ENCODE measurements at places on chromosomes 5 and 9.

DNA sequence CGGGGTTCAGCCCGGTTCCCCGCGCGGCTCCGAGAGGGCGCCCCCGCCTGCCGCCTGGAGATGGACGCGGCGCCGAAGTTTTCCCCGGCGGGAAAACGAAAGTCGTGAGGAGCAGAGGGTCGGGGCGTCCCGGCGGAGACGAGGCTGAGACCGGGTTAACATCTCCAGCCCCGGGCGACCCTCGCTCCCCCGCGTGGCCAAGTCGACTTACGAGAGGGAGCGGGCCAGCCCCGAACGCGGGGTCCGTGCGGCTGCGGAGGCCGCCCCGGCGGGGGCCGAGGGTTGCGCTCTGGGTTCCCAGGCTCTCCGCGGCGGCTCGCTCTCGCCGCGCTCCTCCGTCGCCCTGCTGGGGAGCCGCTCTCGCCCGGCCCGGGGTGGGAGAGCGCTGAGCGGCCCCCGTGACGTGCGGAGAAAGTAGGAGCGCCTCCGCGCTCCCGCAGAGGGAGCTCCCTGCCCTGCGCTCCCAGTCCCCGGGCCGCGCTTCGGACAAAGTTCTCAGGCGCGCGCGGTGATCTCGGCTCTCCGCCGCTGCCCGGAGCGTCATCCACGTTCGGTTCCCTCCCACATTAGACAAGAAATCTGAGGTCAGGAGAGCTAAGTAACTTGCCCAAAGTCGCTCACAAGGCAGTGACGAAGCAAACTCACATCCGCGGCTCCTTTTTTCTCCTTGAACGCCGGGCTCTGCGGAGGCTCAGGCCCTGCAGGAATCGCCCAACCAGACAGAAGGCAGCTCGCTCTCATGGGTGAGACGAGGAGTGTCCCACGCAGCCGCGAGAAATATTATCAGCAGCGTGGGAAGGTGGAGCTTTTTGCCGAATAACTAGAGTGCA is 1.2 kb upstream of the GCNT4 start:
- peak; percentile 33 for DNase-seq

DNA sequence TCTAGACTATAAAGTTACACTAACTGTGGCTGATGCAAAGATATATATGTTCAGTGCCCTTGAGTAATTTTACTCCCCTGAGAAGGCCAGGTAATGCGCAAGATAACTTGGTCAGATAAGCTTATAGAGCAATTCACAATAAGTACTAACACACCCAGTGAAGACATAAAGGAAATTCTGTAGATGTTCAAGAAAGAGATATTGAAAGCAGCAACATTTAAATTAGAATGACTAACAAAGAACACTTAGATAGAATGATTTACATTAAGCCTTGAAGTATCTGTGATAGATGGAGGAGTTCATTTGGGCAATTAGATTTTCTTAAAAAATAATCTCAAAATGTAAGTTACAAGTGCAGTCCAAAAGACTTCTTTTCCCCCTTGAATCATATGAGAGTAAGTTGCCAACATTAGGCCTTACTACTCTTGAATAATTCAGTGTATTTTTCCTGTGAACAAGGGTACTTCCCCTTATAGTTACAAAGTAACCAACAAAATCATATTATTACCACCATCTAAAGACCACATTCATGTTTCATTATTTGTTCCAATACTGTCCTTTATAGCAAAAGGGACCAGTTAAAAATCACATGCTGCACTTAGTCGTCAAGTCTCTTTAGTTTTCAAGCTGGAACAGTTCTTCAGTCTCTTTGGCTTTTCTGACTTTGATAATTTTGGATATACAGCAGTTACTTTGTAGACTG is 44.4 kb upstream of the ELOVL7 start:
- DNase-seq = no peak

DNA sequence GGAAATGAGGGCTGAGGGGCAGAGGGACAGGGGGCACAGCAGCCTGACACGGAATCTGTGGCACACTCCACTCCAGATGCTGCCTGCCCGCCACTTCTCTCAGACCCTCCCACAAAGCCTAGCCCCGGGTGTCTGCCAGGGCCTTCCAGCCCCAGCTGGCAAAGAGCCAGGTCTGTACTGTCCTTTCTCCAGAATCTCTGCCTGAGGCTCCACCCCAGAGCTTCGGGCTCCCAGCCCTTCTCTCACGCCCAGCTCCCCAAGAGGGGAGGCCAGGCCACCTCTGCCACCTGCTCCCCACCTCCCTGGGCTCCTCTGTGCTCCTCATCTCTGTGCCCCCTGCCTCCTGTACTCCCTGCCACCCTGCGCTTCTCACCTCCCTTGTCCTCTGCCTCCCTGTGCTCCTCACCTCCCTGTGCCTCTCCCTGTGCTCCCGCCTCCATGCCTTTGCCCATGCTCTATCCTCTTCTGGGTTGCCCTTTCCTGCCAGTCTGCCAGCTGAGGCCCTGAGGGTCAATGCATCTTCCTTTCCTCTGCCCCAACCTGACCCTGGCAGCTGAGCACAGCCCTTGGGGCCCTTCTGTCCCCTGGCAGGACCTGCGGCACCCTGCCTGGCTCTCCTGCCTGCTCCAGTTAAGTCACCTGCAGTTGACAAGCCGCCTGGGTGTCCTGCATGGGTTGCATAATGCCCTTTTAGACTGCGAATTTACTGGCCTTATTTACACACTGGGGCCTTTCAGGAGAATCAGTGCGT is 36.4 kb downstream of the RASGEF1C start:
- DNase-seq = no peak

GRCh38 chr9:118578467-118578866 is 790.8 kb downstream of the BRINP1 start:
- DNase-seq = no peak

- DNase-seq = no peak
Observed at GRCh38 chr5:146640285-146640896, 124.4 kb upstream of the GPR151 start.

DNA sequence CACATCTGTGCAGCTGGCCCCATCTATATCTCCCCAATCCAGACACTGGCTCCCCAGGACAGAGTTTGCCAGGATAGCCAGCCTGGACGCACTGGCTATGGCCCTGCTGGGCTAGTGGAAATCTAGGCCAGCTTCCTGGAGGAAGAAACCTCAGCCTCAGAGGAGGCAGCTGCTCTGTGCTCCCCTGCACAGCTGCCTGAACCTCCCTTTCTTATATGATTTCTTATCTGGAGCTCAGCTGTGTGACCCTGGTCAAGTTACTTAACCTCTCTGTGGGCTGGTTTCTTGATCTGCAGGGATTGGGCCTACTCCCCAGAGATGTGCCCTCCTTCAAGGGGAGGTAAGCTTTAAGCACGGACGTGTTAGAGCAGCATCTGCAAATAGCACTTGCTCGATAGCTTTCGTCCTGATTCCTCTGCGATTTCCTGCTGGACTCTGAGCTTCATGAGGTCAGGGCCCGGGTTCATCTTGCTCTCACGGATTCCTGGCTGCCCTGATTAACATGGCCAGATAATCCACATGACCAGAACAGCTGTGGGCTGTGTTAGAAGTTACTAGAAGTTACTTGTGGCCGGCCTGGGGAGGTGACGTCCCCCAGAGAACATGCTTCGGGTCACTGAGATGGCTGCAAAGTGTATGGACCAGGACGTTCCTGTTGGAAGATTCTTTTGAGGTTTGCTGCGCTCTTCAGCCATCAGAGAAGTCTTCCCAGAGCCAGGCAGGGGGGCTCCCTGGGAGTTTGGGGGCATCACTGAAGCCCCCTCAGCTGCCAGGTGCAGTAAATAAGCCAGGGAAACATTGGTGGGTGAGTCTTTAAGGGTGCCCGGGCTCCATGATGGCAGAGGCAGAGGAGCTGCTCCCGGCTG is 14.5 kb downstream of the C9orf50 start:
- DNase-seq = no peak

DNA sequence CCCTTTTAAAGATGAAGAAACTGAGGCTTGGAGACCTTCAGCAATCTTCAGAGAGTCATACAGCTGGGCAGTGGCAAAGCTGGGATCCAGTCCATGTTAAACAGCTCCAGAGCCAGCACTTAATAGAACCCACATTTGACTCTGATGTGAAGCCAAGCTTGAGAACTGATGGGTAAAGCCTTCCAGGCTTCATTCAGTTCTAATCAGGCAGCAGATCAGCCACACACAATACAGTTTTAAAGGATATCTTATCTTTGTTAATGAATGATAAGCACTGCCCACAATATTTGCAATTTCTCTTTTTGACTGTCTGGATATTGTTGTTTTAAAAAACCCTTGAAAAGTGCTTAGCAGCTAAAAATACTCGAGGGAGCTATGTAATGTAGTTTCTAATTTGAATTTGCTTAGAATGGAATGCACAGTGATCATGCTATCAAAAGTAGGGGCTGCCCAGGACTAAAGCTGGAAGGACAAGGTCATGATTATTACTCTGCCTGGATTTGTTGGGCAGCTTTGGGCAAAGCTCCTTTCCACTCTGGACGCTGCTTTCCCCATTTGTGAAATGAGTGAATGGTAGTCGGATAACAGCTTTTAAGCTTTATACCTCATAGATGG is 31.3 kb upstream of the HTR4 start:
- no peak for DNase-seq

DNA sequence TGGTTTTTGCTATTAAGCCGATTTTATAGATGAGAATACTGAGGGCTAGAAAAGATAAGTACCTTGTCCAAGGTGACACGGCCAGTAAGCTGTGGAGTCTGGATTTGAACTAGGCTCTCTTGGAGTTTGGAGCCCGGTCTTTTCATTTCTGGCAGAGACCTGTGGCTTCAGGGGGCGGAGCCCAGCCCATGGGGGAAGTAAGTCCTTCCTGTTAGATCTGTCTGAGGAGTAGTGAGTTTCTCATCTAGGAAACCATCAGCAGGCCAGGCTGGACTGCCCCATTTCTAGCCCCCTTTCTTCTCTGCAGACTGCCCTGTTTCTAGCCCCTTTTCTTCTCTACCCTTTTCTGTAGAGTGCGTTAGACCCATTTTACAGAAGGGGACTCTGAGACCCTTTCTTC is 521 bp upstream of the PTGS1 start:
- no peak for DNase-seq

DNA sequence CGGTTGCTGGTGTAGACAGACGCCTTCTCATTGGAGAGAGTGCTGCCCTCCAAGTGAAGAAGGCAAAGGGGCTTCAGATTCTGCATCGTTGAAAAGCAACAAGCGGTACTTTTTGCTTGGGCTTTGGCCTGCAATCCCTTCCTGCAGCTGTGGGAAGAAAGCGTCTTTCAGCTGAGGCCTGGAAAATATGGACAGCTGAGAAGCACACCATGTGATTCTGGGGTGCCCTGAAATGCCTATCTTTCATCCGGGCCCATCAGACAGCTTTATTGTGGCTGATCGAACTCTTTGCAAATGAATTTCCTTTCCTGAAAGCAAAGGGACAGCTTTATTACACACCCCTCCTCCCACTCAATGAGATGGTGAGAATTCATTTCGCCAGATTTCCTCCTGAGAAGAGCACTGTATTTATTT is 74.0 kb downstream of the NSG2 start:
- DNase-seq = no peak

GRCh38 chr9:107705521-107705920 is 216.0 kb upstream of the KLF4 start:
- no peak for DNase-seq

DNA sequence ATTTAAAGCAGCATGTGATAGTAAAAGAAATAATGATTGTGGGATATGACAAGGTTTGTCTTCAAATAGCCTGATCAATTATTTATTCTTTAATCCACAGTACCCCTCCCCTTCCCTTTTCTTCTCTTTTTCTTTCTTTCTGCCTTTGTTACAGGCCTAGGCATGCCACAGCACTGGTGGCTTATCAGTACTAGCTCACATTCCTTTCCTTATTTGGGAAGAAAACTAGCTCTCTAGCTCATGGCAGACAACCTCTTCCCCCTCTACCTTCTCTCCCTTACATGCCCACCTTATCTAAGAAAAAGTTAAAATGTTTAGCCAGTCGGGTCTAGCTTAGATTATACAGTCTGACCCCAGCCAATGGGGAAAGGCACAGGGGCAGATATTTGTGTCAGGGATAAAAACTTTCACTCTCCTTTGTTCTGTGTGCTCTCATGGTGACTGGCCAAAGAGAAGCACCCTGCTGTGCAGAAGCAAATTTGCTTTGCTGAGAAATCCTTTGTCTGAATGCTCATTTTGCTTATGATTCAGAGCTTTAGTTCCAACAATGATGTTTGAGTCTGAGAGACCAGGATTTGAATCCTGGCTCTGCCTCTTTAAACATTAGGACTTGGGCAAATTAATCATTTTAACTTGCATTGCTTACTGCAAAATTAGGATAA is 75.8 kb upstream of the CDH12 start:
- DNase-seq = no peak

GRCh38 chr9:83006378-83006777 is 56.6 kb downstream of the RASEF start:
- no peak for DNase-seq

DNA sequence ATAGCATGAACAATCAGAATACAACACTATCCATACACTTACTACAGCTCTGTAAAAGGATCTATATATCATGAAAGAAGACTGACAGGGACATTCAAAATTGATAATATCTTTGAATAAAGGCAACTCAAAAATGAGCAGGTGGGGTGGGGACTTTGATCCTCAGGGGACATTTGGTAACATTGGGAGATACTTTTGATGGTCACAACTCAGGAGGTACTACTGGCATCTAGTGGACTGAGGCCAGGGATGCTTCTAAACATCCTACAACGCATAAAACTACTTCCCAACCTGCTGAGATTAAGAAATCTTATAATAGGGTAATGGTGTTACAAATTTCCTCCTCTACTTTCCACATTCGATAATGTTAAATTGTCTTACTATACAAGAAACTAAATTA is 243.9 kb downstream of the ARL15 start:
- no peak for DNase-seq

DNA sequence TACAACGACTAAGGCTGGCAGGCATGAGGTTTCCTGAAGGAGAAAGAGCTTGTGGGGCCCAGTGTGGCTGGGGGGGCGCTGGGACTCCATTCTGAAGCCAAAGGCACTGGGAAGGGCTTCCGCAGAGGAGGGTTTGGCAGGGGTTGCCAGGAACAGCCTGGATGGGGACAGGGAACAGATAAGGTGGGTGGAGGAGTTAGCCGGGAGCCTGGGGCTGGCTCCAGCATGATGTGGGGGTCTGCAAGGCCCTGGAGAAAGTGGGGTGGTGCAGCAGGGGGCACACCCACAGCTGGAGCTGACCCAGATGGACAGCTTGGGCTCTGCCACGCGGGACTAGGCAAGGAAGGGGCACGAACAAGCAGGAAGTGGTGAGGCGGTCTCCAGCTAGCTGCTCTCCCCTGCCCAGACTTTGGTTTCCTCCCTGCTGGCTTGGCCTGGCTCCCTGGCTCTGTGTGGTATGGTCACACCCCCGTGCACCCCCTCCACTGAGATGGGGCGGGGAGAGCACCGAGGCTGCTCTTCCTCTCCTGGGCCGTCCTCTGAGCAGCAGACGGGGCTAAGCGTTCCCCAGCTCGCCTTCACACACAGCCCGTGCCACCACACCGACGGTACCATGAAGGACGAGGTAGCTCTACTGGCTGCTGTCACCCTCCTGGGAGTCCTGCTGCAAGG is at the start of gene LTC4S:
TSS of gene LTC4S (plus strand) at position 519 of the 672 bp plus-strand sequence. CDS start at position 614, 95 bp downstream.
- DNase-seq = peak; percentile 67
